Cortex of kidney (tissue), 1 donor: ENCODE measurements at places on chromosomes 5 and 9.

GRCh38 chr5:143076377-143076776, 306.2 kb downstream of the ARHGAP26 start:
- DNase-seq, result no peak

DNA sequence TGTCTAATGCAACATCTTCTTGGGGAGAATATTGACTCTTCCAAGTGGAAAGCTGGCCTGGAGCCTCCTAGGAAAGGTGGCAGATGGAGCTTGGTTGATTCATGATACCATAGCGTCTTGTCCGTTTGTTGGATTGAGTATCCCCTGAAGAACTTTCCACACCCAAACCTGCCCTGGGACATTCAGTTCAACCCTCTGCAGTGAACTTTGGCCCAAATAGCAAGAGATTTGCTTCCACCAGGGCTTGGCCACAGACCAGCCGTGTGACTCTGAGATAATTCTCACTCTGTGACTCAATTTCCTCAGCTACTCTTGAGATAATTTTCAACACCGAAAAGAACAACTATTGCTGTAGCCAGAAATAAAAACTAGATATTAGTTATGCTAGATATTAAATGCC, 108.0 kb upstream of the RAD23B start:
- no peak for DNase-seq

DNA sequence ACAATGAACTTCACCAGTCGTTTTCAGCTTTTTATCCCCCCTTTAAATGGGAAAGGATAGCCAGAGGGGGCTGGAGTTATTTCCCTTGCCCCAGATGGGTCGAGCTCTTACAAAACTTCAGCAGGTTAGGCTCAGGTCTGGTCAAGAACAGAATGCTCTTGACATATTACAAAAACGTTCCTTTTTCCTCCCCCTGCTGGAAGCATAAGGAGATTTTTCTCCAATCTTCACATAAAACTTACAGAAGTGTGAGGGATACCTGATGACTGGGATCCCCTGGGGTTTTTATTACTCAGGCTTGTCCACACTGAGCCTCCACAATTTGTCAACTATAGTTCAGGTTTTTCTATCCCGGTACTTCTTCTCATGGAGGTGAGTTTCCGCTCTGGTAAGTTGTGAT, 60.8 kb downstream of the CSF2 start:
- no peak for DNase-seq

- DNase-seq, result no peak
These were observed 59.2 kb downstream of the TNC start for GRCh38 chr9:115058684-115059315.

DNA sequence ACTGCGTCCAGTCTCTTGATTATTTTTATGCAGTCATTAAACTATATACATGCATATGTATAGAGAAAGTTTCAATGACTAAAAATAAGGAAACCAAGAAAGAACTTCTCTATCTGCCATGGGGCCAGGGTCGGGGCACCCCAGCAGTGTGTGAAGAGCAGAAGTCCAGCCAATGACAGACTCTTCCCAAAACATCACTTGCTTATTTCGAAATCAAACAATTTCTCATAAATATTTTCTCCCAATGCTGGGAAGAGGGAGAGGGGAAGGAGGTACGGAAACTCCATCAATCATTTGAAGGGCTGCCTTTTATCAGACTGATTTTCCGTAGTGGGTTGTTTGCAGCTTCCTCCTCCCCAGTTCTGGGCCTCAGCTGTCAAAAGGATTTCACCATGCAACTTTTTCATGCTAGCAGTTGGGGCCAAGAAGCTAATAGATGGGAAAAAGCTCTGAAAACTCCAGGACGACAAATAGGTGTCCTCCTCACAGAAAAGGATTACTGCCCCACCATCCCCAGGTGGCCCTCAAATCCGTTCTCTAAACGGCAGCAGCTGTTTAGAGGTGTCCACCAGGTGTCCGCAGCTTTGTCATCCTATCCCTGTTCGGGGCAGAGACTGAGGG, 617 bp upstream of the FPGS start:
- DNase-seq, result no peak

DNA sequence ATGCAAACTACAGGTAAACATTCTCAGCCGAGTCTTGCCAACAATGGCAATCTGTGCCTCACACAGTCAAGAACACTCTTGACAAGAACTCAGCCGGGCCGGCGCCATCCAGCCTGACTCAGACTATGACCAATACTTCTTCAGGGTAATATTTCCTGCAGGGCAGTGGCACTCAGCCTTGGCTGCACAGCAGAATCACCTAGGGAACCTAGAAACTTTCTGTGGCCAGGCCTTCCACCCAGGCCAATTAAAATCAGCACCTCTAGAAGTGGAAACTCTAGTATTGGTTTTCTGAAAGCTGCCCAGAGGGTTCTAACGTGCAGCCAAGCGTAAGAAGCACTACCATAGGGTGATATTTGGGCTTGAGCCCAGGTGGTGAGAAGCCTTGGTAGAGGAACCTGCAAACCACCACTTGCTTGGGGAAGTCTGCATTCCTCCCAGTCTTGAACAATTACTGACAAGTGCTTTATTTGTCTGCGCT, 120.6 kb downstream of the TTLL11 start:
- DNase-seq, result no peak

GRCh38 chr9:135067096-135067710, 20.3 kb upstream of the OLFM1 start:
- DNase-seq, result no peak

DNA sequence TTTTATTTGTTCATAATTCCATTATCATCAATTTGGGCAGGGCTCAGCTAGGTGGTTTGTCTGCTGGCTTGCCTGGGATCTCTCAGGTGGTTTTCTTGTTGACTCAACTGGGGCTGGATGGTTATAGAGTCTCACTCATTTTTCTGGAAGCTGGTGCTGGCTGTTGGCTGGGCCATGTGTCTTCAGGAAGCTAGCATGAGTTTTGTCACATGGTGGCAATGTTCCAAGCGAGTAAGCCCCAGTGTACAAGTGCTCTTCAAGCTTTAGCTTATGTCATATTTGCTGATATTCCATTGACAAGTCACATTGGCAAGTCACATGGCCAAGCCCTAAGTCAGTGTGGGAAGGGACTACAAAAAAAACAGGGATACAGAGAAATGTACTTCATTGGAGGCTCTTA, 2.3 kb upstream of the RASEF start:
- DNase-seq, result no peak

- no peak for DNase-seq
These were observed 238.0 kb downstream of the ENC1 start for GRCh38 chr5:74402553-74402952.

DNA sequence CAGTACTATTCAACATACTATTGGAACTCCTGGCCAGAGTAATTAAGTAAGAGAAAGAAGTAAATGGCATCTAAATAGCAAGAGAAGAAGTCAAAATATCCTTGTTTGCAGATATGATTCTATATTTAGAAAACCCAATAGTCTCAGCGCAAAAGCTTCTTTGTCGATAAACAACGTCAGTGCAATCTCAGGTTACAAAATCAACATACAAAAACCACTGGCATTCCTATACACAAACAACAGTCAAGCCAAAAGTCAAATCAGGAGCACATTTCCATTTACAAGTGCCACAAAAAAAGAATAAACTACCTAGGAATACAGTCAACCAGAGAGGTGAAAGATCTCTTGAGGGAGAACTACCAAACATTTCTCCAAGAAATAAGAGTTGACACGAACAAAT, 1901.9 kb upstream of the ACO1 start:
- DNase-seq, result no peak

- DNase-seq, result no peak
These were observed 35.1 kb downstream of the SLIT3 start for GRCh38 chr5:169265888-169266287.

- no peak for DNase-seq
These were observed 265.0 kb downstream of the ZNF608 start for GRCh38 chr5:124481419-124481818.

- no peak for DNase-seq
These were observed 21.3 kb downstream of the NREP start for GRCh38 chr5:111735583-111736270.

DNA sequence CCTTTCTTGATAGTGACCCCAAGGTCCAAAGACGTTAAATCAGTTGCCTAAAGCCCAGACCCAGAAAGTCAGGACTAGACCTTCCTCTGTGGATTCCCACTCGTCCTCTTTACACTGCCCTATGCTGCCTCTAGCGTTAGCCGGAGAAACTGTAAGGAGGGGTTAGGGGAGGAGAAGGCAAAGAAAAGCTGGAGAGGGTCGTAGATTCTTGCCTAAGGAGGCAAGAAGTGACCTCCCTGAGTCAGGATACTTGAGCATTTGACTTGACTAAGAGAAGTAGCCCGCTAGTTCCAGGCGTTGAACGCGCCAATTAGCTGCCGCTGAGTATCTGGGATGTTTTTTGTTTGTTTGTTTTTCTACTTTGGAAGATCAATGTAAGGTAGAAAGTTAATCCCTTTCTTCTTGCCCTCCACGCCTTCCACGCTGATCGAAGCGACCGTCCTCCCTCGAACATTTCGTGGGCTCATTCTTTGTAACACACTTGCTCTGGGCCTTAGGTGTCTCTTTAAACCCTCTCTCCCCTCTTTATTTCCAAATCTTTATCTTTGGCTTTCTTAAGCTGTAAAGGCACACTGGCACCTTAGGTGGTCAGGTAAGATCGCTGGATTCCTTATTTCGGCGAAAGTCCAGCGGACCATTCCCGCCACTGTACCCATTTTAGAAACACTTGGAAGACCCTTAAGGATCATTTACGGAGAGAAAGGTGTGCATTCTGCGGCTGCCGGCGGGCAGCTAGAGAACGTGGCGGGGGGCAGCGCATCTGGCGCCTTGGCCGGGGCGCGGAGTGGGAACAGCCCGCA, 5.1 kb upstream of the RGMB start:
- no peak for DNase-seq

DNA sequence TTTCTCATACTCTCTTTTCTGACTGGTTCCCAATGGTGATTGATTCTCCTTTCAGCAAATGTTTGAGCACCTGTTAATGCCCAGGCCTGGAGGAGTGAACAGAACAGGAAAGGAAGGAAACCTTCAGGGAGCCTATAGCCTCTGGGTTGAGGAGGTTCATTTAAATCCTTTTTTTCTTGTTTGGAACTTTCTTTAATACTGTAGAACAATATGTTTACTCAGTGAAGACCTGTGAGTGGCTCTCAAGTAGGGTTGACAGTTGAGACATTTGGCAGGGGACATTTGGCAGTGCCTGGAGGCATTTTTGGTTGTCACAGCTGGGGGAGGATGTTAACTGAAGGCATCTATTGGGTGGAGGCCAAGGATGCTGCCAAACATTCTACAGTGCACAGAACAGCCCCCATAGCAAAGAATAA, 6.1 kb upstream of the FAM120AOS start:
- no peak for DNase-seq

GRCh38 chr5:124751031-124751430, 4.6 kb upstream of the ZNF608 start:
- DNase-seq, result no peak

- no peak for DNase-seq
These were observed 78.5 kb upstream of the EPB41L4B start for GRCh38 chr9:109399258-109399767.

- no peak for DNase-seq
These were observed 27.1 kb downstream of the NR5A1 start for GRCh38 chr9:124479947-124480620.

DNA sequence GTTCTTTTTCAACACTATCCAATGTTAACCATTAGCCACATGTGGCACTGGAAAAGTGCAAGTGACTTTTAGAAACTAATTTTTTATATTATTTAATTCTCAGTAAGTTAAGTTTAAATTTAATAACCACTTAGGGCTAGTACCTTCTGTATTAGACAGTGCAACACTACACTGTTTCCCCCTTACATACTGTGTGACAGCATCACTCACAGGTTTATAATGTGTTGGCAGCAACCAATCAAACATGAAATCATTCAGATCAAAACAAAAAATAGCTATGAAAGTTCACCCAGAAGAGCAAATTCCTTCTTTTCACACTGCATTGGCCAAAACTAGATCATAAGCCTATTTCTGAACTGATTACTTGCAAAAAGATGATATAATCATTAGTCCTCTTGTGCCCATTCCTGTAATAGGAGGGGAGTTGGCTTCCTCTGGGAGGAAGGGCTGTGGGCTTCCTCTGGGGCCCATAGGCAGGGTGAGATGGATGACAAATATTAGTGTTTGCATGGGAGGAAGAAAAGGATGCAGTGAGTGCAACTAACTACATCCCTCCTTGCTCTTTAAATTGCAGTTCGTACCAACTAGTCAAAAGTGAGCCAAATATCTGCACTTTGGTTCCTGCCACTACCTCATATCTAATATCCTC, 708.1 kb upstream of the RGMB start:
- DNase-seq, result no peak

GRCh38 chr9:129806061-129806460, 3.1 kb downstream of the TOR1B start:
- DNase-seq, result no peak

DNA sequence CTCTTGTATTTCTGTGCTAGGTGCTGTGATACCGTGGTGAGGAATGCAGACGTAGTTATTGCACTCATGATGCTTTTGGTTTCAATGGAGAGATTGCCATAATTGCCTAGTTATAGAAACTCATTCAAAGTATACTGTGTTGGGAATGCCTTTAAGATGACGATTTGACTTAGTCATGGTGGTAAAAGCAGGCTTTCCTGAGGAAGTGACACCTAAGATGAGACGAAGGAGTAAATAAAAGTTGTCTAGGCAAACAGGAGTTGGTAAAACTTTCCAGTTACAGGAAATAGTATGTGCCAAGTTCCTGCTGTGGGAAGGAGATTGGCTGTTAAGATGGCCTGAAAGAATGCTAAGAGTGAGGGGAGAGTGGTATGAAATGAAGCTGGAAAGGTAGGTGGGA, 48.1 kb downstream of the FOCAD start:
- no peak for DNase-seq

DNA sequence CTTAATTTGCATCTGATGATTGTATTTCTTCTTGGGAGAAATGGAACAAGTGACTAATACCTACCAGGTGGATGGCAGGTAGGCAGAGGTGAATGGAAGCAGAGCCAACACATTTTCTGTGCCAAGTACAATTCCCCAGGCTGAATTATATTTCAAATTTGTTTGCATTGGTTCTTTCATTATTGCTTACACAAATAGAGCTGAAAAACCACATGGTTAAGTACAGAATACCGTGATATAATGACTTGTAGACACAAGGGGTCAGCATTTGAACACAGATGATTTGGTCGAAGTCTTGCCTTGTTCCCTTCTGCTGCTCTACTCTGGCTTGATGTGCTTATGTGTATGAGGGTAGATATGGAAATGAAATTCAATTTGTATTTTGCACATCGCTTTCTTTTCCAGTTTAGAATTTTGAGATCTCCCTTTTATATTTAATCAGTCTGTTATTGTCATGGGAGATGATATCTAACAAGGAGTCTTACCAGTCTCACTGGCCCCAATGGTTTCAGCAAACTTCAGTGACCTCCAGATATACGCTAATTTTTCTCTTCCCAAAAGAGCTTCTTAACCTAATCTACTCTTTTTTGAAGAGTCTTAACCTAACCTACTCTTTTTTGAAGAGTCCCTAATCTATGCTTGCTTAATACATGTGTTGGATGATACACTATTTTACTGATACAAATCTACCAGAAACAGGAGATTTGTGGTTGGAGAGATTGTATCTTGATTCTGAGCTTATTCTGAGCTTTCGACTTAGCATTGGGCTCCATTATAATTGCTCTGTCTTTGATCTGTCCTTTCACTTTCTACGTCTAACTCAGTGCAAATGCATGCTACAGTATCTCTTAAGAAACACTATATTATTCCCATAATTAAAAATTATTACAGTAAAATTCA, 88.1 kb downstream of the PCSK1 start:
- no peak for DNase-seq
